Neural progenitor cell (in vitro differentiated cells): ENCODE measurements at places on chromosomes 13 and 19.

- no peak for DNase-seq
Observed at GRCh38 chr13:51244637-51245405, 22.6 kb downstream of the FAM124A start.

DNA sequence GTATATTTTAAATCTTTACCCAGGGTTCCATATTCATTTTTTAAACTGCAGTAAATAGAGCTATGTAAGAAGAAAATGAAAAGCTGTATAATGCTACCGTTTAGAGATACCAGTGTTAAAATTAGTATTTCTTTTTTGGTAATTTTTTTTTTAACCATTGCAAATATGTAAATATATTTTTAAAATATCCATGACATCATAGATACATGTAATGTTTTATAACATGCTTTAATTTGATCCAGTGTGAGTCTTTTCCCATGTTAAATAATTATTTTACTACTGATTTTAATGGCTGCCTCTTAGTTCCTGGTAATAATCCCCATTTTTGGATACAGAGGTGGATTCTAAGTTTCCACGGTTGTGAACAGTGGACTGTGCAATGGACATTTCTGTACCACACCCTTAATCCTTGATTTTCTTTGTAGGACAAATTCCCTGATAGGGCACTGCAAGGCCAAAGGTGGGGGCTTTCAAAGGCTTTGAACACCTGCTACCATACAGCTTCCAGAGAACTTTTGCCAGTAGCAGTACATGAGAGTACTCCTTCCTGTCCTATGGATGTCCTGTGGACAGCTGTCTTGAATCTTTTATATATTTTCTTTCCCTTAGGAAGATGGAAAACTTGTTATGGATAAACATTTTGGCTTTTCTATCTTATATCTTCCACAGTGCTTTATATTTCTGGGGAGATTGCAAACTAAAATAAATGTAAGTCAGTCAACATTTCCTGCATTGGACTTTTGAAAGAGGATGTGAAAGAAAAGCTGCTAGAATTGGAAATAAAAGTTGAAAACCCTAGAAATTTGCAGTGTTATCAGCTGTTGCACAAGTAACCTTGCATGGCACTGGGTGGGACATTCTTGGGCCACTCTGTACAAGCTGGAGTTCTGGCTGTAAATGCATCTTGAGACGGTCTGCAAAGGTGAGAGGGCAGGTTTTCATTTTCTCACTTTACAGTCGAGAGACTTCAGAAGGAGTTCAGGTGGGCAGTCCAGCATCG lies 46.8 kb downstream of the ARHGEF7 start:
- no peak for DNase-seq

DNA sequence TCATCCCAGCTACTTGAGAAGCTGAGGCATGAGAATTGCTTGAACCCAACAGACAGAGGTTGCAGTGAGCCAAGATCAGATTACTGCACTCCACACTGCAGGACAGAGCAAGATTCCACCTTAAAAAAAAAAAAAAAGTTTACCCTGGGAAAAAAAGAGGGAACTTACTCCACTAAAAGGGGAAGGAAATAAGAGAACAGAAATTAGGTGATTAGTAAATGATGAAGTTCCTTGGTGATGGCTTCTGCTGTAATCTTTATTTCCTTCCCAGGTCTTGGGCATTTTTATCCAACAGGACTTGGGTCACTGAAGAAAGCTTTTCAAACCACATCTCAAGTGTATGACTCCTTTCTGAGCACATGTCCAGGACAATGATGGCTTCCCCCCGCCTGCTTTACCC lies 9.3 kb downstream of the ZNF780A start:
- no peak for DNase-seq

DNA sequence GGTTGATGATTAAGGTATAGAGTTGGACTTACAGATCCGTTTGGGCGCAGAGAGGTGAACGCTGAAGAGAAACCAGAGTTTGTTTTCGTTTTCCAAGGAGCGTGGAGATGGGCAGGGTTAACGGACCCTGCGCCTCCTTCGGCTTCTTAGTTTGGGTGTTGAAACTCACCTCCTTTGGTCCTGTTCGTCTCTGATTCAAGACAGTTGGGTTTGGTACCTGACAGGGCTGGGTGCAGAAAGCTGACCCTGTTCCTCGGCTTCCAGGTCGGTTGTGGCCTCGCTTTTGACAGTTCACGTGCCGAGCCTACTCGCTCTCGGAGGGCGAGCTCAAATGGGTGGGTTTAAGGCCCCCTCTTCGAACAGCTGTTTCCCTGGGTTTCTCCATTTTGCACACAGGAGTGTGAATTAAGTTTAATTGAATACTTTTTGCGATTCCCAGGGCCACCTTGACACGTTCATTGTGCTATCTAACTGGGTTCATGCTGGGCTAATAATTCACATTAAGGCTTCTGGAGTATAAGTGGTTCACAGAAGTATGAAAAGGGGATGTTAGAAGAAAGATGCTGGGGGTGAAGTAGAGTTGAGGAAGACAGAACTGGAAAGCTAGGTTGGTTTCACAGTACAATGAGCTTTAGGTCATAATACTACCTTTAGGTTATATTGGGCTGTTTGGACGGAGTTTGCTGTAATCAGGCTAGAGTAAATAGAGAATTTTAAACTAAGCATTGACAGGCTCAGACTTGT lies 638 bp downstream of the USPL1 start:
- DNase-seq: peak; percentile 15

DNA sequence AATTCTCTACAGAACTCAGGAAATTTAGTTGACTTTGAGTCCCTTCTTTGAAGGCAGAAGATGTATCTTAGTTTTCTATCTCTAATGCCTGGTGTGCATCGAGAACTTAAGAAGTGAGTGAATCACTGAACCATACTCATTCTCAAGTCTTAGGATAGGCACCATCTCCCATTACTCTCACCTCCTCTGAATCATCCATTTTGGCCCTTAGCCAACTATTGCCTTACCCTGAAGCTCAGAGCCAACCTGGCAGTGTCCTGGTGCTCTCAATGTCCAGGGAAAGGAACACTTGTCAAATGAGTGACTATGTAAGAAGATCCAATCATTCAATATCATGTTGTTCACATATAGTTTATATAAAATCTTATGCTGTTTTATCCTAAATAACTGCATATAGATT lies 146.6 kb downstream of the RGCC start:
- no peak for DNase-seq

GRCh38 chr13:51112771-51113170 lies 1.7 kb upstream of the C13orf42 start:
- no peak for DNase-seq

- no peak for DNase-seq
Observed at GRCh38 chr13:21871919-21872318, 201.0 kb downstream of the FGF9 start.

- DNase-seq: peak; percentile 88
Observed at GRCh38 chr19:40612831-40613689, 11.9 kb downstream of the LTBP4 start.

- DNase-seq: no peak
Observed at GRCh38 chr13:76425935-76426334, 460.3 kb downstream of the KCTD12 start.
